NCI-H748 treated with DMSO at 0.1 percent for 48 hours (cell line): ENCODE measurements at places on chromosomes 11 and 22.

DNA sequence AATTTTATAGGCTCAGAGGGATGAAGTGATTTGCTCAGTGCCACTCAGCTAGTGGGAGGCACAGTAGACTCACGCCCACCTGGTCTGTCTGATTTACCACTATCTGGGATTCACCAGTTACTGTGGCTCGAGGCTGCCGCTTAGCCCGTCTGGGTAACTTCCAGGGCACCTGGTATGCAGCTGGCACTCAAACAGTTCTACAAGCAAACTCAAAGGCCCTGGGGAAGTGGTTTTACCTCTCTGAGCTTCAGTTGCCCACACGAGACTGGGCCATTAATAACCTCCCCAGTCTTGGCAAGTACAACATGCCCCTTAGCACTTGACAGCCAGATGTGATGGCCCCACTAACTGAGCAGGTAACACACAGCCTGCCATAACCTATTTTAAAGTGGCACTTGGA lies 2.6 kb downstream of the GDPD5 start:
- no peak for DNase-seq

DNA sequence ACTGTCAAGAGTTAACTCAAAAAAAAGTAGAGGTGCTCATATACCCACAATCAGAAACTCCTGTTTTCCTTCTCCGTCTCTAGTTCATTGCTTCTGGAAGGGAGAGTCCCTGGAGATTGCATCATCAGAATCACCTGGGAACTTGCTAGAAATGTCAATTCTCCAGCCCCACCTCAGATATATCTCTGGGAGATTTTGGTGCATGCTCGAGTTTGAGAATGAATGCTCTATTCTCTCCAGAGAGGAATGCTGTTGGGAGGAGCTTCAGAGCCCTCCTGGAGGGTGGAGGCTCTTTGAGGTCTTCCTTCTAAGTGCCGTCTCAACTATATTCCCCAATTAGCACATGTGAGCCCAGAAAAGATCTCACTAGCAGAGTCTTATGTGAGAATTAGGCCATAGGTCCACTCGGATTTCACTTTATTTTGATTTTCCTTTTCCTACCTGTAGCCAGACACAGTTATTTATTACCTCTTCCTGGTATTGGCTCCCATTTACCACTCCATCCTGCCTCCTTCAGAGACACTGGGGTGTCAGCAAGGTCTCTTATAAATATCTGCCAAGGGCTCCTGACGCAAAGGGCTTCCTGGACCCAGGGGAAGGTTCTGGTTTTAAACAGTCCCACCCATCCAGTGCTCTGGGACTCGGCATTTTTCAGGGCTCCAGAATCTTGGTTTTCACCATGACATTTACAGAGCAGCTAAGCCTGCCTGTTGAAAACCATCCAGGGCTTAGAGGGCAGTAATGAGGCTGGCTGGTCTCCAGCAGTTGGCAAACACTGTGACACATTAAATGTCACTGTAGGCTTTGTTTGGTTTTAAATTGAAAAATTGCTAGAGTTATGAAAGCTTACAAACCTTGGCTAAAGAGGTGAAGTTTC lies 136.2 kb downstream of the CD44 start:
- DNase-seq = peak; percentile 13

DNA sequence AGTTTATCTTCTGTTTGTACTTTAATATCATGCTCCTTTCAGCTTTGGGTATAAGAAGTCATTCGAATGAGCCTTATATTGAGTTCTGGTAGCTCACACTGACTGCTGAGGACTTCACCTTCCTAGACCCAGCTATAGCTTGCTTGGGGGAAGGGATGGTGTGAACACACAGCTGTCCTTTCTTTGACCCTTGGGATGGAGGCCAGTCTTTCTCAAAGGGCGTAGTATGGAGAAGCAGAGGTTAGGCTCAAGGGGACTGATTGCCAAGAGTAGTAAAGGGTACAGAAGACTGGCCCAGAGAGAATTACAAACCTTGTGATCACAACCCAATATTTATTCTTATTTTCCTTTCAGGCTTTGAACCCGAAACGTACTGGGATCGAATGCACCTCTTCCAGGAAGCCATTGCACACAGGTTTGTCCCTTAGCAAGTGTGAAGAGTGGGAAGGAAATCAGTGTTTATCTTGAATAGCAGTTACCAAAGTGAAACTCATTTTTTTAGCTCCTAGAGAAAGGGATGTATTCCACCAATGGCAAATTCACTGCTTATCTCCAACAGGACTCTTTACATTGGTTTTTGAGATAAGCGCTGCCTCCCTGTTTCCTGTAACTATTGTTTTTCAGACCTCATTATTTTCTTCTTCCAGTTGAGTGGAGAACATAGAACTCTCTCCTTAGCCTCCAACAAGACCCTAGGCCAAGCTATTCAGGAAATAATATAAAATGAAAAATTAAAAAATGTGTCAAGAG lies 42.8 kb upstream of the YWHAH start:
- DNase-seq = no peak

- no peak for DNase-seq
Observed at GRCh38 chr11:116202922-116203321, 569.9 kb downstream of the BUD13 start.

DNA sequence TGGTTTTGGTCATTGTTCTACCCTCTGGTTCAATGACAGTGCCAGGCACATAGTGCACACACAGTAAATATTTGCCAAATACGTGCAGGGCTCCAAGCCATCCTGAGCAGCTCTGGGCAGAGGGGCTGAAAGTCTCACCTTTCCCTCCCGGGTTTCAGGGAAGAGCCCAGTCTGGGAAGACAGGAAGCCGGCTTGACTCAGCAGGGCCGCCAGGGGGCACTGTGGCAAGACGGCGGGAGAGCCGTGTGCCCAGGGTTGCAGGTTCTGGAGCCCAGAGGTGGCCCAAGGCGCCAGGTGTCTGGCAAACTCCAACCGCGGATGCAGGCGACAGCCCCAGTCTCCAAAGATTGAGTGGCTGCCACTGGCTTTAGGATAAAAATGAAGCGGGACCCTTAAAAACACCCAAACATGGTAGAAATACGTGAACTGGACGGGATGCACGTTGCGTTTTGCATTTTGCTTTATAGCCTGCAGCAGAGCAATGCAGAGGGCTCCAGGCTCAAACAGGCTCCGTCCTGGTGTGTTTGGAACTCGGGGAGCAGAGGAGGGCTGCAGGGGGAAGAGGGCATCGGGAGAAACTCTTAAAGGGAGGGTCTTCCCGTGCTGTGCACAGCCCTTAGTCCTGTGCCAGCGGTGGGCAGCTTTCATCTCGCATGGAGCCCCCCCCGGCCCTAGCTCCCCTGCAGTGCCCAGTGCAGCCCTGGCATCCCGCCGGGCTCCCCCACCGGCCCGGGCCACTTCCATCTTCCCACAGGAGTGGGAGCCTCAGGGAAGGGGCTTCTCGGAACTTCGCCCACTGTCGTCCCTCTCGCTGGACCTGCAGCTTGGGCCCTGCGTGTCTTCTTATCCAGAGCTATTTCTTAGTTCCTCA lies 10.7 kb downstream of the KRTAP5-5 start:
- peak; percentile 93 for DNase-seq
